Right renal pelvis (tissue), 4 donors: ENCODE measurements at places on chromosomes 7 and 10.

- no peak for DNase-seq
Measured at GRCh38 chr7:101828301-101829020, 11.0 kb downstream of the CUX1 start.

GRCh38 chr7:29127527-29127926, 18.8 kb downstream of the CPVL start:
- DNase-seq, result no peak

DNA sequence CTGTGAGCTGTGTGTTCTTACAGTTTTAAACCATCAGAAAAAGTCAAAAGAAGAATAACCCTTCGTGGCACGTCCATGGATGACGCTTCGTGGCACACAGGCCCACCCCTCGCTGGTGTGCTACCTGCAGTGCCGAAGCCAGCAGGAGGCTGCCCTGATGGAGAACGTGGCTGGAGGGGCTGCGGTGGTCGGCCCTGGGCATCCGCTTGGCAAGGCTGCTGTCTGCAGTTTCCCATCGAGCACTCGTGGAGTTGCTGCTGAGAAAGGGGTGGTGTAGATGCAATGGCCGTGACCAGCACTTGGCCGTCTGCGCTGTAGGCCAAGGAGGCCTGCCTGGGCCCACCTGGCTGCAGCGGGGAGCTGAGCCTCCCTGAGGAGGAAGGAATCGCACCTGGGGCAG, 3.2 kb upstream of the ADGRA1 start:
- DNase-seq, result no peak

DNA sequence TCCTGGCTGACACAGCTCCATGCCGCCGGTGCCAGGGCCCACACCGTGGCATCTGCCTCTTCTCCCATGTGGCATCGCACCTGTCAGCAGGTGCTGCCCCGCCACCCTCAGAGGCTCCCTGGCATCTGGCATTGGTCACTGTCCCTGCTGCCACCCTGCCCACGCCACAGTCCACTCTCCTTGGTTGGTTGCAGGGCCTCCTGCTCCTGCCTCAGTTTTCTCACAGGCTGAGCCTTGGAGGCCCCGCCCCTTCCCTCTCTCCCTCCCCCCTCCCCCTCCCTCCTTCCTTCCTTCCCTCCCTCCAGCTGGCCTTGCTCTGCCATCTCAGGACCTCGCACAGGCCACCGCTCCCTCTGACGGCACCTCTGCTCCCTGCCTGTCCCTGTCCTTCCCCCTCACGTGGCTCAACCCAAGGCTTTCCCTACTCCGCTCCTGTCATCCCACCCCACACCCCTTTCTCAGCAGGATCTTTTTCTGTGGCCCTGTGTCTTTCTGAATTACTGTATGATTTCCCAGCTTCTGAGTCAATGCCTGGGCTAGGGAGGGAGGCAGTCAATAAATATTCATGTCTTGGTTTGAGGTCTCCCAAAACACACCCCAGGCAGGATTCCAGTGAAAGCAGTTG, 87.4 kb downstream of the INPP5A start:
- no peak for DNase-seq

DNA sequence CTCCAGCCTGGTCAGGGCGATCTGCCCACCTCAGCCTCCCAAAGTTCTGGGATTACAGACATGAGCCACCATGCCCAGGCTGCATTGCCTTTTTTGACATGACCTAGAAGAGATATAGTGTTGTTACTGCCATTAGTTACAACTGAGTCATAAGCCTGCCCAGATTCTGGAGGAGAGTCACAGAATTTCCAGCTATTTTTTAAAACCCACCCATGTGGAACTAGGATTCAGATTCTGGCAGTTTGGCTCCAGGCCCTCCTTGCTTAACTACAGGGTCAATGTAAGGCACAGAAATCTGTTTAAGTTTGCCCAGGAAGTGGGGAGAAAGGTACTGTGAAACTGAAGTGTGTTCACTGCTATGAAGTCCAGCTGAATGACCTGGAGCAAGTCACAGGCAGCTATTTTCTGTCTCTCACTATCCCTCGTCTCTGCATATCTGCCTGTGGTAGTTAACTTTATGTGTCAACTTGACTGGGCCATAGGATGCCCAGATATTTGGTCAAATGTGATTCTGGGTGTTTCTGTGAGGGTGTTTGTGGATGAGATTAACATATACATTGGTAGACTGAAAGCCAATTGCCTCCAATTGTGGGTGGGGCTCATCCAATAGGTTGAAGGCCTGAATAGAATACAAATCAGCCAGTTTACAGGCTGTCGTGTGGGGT, 8.4 kb upstream of the MARVELD1 start:
- DNase-seq, result no peak

DNA sequence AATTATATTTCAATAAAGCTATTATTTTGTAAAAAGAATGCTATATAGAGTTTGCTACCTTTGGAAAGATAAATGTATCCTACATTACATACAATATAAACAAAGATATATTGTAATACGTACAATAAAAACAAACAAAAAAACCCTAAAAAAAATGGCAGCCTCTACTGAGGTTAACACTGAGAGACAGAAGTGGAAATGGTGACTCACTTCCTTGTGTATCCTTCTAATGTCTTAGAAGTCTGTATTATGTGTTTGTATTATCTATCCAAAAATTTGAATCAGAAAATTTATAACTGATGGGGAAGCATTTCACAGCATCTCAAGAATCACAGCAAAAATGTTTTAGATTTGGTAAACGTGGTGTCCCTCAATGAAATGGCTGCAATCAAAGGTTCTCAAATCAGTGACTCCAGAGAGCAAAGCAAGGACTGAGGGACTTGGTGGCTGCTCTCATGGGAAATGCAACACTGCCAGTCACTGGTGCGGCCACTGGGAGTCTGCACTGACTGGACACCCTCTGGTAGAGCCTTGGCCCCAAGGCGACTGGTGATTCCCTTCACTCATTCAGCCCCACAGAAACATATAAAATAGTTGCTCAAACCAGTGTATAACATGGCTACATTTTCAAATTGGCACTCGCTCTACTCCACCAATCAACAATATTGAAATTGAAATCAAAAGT, 53.8 kb downstream of the PANK1 start:
- no peak for DNase-seq

- DNase-seq, result no peak
Measured at GRCh38 chr10:22339761-22340328, 5.5 kb upstream of the SPAG6 start.

DNA sequence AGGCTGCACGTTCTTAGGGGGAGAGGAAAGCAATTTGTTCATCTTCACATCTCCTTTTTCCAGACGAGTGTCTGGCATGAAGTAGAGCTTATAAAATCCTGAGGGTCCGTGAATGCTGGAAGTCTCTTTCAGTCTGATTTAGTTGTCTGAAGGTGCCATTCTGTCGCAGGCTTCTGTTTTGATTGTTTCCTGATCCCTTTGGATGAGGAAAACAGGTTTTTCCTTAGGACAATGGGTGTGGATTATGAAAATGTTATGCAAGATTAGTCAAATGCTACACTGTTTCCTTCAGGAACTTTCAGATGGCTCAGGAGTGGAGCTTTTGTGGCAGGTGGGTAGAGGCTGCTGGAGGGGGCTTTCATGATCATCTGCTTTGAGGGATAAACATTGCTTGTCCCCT, at the start of gene ITPRID1:
ITPRID1 (plus strand) TSS at position 301 of the 400 bp plus-strand sequence. CDS start 38,935 bp downstream, outside the sequence.
- DNase-seq, result no peak

DNA sequence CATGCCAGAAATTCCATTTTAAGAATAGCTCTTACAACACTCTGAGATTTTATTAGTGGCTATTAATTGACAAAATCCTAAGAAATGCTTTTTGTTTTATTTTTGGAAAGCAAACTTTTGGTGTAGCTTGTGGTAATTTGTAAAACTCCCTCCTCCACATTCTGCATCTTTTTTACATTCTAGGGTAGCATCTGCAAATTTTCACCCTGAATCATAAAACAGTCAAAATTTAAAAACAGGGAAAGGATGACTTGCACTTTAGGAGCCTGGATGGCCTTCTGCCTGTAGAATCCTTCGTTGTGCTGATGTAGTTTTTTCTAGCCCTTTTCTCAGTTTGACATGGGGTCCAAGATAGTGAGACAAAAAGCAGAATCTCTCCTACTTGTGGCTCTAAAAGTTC, 316.1 kb downstream of the ADRA2A start:
- peak; percentile 47 for DNase-seq

DNA sequence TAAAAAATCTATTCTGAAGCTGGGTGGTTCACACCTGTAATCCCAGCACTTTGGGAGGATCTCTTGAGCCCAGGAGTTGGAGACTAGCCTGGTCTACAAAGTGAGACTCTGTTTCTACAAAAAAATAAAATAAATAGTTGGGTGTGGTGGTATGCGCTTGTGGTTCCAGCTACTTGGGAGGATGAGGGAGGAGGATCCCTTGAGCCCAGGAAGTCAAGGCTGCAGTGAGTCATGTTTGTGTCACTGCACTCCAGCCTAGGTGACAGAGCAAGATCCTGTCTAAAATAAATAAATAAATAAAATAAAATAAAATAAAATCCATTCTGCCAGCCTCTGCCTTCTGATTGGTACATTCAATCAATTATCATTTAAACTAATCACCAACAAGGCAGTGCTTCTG, 17.5 kb downstream of the ZNF33A start:
- DNase-seq, result no peak

GRCh38 chr10:110778211-110778610, 93.5 kb upstream of the PDCD4 start:
- no peak for DNase-seq

GRCh38 chr7:126185959-126186580, 1066.7 kb downstream of the GRM8 start:
- no peak for DNase-seq

GRCh38 chr7:142066536-142066935, 45.0 kb upstream of the MGAM2 start:
- DNase-seq, result no peak

DNA sequence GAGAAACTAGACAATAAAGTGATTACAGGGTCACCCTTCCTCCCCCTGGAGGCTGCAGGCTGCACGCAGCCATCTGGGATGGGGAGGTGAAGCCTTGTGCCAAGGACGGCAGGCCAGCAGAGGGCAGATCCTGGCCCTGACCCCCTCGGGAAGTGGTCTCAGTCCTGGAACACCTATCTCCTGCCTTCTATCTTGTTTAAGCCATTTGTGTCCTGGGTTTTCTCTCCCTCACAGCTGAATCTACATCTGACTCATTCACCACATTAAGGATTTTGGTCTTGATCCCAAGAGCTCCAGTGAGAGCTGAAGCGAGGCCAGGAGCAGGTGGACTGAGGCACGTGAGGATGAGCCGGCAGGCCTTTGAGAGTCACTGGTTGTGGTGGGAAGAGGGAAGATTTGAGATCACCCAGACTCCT, 16.4 kb upstream of the PARP12 start:
- no peak for DNase-seq

DNA sequence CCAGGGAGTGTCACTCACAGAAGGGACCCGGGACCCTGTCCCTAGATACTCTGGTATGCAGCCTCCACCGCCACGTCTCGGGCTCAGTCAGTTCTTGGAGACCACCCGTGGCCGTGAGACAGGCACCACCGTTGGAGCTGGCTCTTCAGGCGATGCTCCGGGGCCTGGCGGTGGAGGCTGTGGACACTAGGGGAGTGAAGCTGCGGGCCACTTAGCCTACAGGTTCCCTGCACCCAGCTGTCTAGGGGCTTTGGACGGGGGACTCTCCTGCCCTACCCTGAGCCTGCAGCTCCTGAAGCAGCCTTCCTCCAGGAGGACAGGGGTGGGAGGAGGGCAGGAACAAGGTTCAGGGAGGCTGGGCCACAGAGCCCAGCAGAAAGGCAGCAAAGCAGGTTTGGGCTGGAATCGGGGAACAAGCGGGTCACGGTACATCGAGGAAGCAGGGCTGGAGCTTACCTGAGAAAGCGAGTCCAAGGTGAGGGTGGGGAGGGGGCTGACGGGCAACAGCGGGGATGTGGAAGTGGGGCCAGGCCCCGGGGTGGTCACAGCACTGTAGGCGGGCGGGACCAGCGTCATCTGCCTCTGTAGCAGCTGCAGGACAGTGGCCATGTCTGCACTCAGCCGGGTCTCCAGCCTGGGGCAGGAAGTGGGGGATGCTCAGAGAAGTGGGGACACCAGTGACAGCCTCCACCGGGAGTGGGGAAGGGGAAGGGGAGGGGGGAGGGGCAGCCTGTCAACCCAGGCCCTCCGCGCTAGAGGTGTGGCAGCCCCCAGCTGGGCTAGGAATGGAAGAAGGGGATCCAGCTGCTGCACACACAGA, 31.5 kb downstream of the KCNH2 start:
- no peak for DNase-seq

DNA sequence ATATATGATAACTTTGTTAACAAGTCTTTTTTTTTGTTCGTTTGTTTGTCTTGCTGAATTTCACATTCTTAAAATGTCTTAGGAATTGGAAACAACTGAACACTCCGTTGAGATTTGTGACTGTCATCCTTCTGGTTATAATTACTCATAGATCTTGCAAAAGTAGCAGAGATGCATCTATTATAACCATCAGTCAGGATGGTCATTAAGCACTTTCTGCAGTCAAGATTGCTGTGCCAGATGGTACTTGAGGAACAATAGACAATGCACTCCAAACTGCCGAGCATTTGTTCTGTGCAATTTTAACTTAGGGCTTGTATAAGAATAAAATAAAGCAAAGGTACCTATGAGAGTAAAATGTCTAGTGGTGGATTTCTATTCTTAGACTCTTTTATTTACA, 710.1 kb upstream of the KCND2 start:
- DNase-seq, result no peak

DNA sequence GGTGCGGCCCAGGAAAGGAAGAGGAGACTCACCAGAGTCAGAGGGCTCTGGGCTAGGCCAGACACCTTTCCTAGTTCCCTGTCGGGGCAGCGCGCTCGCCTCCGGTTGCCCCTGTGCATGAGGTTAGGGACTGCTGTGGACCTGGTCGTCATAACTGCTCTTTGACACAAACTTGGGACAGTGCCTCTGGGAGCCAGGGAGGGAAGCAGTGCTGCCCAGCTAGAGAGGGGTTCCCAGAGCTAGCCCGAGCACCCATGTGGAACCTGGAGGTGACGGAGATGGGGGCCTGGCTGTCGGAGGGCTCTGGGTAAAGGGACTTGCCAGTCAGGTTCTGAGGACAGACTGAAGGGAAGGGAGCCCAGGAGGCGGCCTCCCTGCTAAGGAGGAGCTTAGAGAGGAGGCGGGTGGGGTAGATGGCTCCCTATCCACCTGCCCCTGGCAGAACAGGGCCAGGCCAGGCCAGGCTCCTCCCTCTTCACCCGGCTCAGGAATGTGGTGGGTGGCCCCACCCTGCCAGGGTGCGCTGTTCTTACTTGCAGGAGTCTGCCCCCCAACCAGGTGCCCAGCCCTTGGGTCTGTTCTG, 29.7 kb downstream of the AGAP3 start:
- DNase-seq, result no peak

DNA sequence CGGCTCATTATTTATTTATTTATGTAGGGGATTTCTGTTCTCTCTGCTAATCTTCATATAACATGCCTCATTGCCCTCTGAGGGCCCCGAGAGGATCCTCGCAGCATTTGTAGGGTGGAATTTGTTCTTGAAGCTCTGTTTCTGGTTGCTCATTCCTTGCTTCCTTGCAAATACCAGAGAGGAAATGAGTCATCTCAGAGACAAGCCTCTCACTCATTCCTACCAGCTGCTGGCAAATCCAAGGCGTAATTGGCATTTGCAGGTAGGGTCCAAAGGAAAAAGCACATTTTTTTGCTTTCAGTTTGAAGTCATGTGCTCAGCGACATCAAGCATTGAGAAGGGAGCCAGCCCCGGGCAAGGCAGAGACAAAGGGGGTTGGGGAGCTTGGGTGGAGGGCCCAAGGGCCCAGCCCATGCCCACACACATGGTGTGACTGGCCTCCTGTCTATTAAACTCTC, 501.6 kb downstream of the GALNT17 start:
- DNase-seq, result peak; percentile 12

GRCh38 chr10:119263951-119264617, 56.7 kb downstream of the GRK5 start:
- no peak for DNase-seq
